ENCODE measurements at places on chromosomes 1 and 21. TPM values are rescaled to one million over a fixed set of nuclear protein-coding genes. Genes with fewer than 3 reads are reported as not detected.

DNA sequence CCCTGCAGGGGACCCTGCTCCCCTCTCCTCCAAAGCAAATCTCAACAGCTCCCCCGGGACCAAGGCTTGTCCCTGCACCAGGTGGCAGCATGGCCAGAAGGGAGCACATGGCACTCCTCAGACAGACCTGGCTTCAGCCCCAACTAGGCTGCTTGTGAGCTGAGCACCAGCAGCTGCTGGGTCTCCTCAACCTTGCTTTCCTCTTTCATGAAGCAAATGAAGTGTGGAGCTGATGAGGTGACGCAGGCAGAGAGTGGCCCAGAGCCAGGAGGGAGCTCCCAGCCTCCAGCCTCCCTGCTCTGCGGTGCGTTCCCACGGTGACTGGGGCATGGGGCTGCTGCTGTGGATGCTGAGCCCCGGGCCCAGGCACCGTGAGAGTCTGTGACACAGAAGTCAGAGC lies 34.0 kb downstream of the MEGF6 start:
- no peak for DNase-seq

DNA sequence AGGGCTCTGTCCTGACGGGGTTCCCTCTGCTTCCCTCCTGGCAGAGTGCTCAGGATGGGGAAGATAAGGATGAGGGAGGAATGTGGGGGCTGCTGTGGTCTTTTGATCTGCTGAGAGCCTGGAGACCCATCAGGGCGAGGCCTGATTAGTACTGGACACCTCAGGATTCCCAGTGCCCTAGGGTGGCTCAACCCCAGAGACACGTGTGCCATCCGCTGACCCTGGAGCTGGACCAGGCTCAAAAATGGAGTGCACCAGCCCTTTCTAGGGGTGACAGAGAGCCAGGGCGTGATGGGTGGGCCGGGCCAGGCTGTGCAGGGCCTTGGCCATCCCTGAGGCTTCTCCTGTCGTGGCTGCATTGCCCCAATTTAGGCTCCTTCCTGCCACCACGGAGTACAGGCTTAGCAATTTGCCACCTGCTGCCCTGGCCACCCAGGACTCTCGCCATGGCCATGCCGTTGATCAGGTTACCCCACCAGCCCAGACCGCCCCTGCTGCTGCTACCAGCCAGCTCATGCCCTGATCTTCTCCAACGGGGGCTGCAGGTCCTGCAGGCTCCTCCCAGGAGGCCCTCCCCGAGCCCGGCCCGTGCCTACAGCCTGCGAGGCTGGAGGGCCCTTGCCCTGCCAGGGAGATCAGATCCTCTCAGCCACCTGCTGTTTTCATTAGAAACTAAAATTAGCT lies 9.5 kb downstream of the WNT4 start:
- no peak for DNase-seq

- DNase-seq: no peak
Observed at GRCh38 chr1:39472826-39473225, 18.6 kb upstream of the BMP8A start.

- no peak for DNase-seq
Observed at GRCh38 chr21:22725436-22725835, 1727.2 kb downstream of the NCAM2 start.

DNA sequence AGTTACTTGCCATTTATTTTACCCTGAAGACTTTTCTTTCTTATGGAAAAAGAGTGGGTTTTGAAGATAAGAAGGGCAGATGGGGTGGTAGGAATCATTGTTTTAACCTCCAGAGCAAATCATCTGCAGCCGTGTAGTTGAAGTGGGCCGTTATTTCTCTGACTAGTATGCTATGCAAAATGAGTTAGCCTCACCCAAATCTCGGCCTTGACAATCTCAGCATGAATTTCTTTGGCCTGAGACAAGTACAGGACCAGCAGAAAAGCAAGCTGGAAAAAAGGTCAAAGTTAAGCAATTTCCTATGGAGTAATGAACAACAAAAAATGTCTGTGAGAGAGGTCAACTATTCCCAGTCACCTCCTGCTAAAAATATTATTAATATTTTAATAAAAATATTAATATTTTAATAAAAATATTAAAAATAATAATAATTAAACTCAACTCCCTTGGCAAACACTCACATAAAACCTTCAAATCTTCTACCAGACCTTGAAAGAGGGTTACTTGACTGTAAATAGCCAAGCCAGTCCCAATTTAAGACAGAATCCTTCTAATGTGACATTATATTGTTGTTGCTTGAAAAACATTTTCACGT lies 6.8 kb upstream of the TEKT2 start:
- no peak for DNase-seq

- no peak for DNase-seq
Observed at GRCh38 chr1:82487778-82488177, 687.0 kb downstream of the ADGRL2 start.

DNA sequence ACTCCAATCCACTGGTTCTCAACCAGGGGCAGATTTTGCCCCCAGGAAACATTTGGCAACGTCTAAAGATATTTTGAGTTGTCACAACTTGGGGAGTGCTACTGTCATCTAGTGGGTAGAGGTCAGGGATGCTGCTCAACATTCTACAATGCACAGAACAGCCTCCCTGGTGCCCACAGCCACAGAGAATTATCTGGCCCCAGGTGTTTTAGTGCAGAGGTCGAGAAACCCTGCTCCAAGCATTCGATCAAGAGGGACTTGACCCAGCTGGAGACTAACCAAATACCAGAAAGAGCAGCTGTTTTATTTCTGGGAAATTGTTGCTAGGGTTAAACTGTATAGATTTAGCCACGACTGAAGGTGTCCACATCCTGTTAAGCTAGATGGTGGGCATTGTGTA lies 19.2 kb downstream of the CD247 start:
- no peak for DNase-seq

Gene SPRR1A
- not detected for total RNA-seq

Gene EDN2
- total RNA-seq: 0.27 TPM

Gene NHLH2
- not detected for total RNA-seq

Gene BTBD8
- total RNA-seq: 5.9 TPM

Gene CA6
- total RNA-seq: not detected

Measured in Right ventricle myocardium superior (tissue), 1 donor.